ENCODE measurements at places on chromosomes 2 and 18.
A peak's percentile ranks its signal among the peaks of the same experiment; 100 is the strongest.

DNA sequence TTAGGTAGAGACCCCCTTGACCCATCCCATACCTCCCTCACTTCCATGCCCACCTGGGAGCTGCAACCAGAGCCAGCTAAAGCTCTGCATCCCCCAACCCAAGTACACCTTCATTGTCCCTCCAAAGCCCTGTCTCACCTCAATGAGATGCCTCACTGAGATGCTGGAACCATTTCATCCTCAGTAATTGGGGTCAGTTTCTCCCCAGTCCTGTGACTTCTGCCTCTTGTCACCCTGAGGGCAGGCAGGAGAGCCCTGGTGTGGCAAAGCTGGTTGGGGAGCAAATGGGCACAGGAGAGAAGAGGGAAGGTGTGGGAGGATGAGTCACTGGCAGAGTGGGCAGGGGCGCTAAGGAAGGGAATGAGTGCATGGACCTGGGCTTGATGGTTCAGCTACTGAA lies 27.9 kb upstream of the NT5DC4 start:
- DNase-seq, result peak; percentile 37

- DNase-seq, result no peak
Measured at GRCh38 chr18:23712445-23712844, 23.2 kb downstream of the LAMA3 start.

DNA sequence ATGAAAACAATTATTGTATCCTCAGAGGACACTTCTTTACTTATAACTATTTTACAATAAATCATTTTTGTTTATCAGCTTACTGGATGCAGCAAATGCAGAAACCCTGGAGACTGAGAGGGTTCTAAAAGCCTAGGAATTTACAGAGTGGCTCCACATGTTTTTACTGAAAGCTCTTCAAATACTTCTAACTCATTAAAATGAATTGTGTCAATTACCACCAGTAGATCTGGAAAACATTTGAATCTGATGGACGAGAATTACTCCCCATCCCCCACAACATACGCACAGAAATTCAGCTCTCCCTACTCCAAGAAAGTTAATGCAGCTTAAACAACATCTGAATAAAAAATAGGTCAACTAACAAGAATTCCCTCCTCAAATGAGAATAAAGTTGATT lies 319.8 kb upstream of the FIGN start:
- no peak for DNase-seq

DNA sequence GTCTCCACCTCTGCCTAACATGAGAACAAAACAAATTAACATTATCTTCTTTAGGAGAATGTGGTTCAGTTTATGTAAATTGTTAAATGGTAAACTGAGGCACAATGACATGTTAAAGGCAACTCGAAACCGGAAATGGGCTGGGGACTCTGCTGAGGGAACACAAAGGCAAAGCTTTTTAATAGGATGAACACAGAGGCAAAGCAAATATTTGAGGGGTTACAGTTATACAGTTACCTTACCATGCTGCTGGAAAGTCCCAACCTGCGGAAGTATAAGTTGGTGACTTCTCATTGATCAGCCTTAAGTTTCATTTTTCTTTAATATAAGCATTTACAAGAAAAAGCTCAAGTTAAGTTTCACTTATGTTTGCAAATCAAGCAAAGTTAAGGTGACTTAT lies 195.0 kb downstream of the DLGAP1 start:
- no peak for DNase-seq

GRCh38 chr18:76528477-76529432 lies 33.7 kb upstream of the ZNF516 start:
- DNase-seq, result peak; percentile 34

DNA sequence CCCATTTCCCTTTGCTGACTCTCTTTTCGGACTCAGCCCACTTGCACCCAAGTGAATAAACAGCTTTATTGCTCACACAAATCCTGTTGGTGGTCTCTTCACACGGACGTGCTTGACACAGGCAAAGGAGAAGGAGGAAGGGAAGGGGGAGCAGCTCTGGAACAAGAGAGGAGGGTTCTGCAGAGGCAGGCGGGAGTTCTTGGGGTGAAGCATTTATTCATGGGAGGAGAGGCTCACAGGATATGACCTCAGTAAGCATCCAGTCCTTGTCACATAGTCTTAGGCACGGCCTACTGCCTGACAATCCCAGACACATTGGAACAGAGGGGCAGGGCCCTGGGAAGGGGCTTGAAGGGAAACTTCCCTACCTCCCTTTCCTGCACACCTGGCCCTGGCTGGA lies 171.7 kb upstream of the HS6ST1 start:
- DNase-seq, result no peak

DNA sequence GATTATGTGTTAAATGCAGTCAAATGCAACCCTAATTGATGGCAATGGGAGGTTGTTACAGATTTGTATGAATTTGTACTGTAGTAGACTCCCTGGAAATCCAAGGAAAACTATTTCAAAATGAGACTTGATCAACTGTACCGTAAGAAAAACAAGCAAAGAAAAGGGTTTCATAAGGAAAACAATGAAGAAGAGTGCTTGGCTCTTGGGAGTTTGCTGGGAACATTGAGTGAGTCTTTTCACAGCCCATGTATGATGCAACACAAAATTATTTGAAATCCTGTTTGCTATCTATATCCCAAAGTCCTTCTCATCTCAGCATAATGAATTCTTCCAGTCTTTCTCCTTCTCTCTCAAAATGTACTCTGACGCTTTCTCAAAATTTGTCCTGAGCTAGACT lies 67.0 kb upstream of the OSR1 start:
- DNase-seq, result no peak

- DNase-seq, result no peak
Measured at GRCh38 chr2:907706-908105, 42.9 kb upstream of the SNTG2 start.

DNA sequence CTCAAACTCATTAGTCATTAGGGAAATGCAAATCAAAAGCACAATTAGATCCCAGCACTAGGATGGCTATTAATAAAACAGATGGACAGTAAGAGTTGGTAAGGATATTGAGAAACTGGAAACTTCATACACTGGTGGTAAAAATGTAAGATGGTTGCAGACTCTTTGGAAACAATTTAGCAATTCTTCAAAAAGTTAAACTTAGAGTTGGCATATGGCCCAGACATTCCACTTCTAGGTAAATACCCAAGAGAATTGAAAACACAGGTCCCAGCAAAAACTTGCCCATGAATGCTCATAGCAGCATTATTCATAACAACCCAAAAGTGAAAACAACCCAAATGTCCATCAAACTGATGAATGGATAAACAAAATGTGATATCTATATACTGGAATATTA lies 84.9 kb upstream of the ZFP36L2 start:
- DNase-seq, result no peak

DNA sequence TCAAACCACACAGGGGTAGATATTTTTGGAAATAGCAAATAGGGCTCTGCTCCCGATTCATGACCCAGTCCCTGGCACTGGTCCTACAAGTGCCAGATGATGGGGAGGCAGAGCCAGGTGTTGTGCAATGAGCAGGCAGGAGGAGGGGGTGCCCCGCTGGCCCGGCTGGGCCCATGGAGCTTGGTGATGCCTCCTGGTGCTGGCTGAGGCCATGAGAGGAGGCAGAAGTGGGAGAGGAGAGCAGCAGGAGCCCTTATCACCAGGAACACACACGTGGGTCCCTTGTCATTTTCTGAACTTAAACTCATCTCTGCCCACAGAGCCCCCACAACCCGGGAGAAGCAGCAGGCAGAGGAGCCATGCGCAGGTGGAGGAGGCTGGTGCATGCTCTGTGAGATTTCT lies 90.5 kb upstream of the MAPK4 start:
- no peak for DNase-seq

DNA sequence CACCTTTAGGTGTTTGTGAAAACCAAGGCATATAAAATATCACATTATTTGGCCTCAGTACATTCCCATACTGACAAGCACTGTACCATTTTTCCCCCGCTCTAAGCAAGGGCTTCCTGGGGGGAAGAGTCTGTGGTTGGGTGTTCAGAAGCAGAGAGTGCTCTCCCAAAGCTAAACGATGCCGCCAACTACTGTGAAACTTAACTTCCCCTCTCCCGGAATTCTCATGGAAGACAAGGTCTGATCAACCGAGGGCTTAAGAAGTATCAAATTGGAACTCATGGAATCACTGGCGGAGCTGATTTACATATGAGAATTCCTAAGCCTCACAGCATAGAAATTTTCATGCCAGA lies 433 bp upstream of the MFF start:
- no peak for DNase-seq

- no peak for DNase-seq
Measured at GRCh38 chr2:57080035-57080434, 896.2 kb downstream of the CCDC85A start.

- no peak for DNase-seq
Measured at GRCh38 chr2:33209976-33210375, 263.2 kb downstream of the LTBP1 start.

- DNase-seq, result no peak
Measured at GRCh38 chr2:30236591-30237238, 5.4 kb downstream of the LBH start.

DNA sequence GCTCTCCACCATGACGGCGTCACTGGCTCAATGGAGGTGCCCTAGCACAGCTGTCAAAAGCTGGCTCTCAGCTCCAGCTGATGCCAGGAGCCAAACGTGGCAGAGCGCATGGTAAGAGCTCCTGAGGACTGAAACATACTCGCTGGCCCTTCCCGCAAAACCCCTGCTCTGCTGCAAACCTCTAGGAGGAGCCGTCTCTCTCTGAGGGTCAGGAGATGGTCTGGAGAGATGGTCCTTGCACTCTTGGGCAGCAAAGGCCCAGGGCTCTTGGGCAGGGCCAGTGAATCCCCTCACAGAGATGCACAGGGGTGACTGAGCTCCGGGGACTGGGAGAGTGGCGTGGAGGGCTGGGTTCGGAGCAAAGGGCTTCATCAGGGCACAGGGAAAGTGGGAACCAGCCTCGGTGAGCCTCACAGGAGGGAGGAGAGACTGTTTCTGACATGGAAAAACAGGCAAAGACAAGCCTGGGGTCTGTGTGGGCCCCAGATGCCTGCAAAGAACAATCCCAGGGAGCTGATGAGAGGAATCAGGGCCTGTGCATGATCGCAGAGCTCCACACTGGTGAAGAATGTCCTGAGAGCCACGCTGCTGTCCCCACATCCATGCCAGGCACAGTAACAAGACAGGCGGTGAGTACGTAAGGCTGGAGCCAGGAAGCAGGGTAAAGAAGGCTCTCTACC lies 17.2 kb downstream of the SNORC start:
- DNase-seq, result no peak

DNA sequence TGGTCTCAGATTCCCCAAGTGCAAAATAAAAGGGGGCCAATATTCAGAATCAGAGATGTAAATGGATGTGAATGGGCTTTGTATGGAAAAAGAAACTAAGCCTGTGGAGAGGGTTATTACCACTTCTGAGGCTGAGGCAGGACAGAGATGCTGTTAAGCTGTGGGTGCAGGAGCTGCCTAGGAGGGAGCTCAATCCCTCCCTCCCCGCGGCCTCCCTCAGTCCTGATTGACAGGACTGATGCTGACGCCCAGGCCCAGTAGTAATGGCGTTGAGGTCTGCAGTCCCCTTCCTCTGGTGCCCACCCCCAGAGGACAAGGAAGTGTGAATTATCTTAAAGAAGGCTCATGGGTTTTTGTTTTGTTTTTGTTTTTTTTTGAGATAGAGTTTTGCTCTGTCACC lies 40.4 kb downstream of the PSD4 start:
- no peak for DNase-seq

DNA sequence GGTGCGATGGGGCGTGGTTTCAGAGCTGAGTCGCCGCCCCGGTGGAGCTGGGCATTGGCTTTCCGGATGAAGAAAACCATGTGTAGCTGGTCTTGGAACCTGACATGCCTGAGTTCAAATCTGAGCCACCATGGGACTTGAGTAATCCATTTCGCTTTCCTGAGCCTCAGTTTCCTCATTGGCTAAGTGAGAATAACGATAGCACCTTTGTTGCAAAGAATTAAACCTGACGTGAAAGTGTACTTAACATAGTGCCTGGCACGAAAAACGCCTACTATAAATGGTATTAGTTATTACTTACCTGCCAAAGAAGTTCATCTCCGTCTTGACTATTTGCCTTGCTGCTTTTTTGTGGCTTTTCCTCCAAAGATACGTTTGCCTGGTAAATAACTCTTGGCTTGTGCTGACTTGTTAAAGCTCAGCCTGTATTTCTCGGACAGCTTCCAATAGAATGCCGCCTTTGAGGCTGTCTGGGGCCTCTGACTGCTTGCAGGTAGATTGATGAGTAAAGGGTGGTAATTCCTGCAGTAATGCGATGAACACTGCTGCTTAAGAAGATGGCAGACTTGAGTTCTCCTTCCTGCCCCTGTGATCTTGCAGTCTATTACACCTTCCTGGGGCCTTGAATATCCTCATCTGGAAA lies 1.3 kb downstream of the CDCA7 start:
- DNase-seq, result no peak

DNA sequence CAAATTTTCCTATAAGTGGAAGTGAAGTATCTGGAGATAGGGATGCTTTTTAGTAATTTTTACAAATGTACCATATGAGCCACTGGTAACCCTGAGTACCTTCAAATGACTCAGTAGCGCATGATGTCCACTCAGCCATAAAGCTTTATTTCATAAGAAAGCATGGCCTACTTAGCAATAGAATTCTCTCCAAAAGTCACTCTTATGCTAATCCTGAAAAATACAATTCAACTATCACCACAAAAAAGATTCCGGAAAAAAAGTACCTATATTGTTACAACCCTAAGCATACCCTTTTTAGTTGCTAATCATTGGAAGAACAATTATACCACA lies 732.2 kb downstream of the SOCS6 start:
- no peak for DNase-seq

GRCh38 chr2:187580462-187581124 lies 26.4 kb upstream of the TFPI start:
- peak; percentile 18 for DNase-seq

- DNase-seq, result no peak
Measured at GRCh38 chr18:41075212-41075611, 879.8 kb upstream of the PIK3C3 start.

GRCh38 chr2:74525717-74526648 lies at the start of gene DQX1:
Gene DQX1, minus strand, starts transcription at chr2:74526231. Its CDS starts 502 bp downstream, at chr2:74525729.
- DNase-seq, result no peak

- no peak for DNase-seq
Measured at GRCh38 chr18:76351961-76352581, 143.0 kb downstream of the ZNF516 start.
